KBM-7 (cell line): ENCODE measurements at places on chromosomes 2 and 18.

- DNase-seq: no peak
Observed at GRCh38 chr18:78972930-78973331, 6.7 kb upstream of the SALL3 start.

DNA sequence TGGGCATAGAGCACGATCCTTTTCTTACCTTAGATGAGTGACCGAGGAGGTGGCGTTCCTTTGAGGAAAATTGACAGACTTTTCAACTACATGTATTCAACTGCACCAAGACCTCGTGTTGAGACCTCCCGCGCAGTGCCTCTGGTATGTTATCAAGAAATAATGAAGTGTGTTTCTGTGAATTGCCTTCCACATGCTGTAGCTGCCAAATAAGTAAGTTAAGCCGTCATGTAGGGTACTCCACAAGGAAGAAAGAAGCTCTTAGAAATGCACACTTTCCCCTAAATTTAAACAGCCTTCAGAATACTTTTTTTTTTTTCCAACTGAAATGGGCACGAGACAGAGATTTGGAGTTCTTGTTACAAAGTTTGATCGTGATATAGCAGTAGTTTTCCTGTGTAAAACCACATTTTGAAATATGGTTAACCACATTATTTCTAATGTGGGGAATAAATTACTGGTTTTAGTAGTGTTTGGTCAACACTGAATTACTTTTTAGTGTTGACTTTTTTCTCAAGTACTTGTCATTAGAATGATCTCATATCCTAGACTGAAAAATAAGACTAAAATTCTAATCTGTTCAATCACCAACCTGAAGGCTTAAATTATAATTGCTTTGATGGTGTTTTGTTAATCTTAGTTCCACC is 30.5 kb downstream of the PDK1 start:
- no peak for DNase-seq

DNA sequence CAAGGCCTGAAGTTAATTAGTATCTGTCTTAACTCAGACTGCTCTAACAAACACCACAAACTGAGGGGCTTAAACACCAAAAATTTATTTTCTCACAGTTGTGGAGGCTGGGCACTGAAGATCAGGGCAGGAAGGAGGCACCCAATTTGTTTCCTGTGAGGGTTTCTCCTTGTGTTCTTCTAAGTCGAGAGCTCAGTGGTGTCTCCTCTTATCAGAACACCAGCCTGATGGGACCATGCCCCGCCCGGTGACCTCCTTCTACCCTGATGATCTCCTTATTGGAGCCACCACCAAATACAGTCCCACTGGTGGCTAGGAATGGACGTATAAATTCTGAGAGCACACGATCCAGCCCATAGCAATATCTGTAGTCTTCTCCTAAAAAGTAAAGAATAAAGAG is 20.5 kb downstream of the TMEM18 start:
- DNase-seq: no peak

DNA sequence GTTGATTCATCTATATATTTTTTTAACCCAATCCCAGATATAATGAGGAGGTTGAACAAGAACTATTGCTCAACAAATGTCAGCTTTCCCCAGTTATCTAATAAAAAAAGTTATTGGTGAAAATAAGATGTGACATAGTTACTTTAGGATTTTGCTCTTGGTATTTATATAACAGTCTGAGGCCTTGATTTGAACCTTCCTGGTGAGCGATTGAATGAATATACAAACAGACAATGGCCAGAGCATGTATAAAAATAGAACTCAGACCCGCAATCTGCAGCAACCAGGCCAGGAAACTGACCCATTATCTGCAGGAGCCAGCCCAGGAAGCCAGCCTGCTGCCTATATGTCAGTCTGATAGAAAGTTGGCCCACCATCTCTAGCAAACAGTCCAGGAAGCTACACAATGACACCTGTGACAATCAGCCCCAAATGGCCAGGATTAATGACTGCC is 81.6 kb downstream of the HS6ST1 start:
- DNase-seq: no peak

DNA sequence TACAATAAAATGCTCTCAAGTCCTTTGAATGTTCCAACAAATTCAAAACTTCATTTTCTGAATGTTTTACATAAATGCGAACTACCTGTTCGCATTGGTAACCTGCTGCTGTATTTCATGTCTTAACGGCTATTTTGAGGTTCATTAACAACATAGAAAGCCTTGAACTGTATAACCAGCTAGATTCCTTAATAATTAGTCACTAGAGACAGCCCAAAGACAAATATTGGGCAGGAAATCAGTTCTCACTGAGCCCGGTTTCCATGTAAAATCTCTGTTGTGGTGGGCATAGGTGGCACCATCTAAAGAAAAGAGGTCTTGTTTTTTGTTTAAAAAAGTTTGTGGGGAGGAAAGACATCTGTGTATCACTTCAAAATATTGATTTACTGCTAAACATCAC is 29.2 kb downstream of the PDIA6 start:
- no peak for DNase-seq

DNA sequence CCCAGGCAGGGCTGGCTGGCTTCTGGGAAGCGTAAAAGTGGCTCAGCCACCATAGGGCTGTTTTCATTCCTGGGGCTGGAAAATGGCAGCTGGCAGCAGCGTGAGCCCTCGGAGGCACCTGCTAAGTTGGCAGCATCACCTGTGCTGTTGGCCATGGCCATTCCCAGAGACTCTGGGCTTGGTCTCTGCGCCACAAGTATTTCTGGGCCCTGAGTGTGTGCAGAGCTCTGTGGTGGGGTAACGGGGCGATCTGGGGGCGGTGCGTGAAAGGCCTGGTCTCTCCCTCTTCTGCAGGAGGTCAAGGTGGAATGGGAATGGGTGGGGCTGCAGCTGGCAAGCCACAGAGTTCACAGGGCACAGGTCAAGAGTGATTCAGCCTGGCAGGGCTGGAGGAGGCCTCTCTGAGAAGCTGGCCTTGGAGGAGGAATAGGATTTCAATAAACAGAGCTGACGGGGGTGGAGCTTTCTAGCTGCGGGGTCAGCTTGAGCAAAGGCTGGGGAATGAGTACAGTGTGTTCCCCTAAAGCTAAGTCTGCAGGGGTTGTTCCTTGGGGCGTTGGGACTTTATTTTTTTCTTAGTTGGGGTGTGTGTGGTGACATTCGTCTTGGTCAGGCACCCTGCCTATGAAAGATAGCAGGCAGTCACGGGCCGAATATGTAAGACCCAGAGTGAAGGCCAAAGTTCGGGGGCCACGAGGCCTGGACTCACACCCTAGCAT is 10.3 kb upstream of the NTSR2 start:
- no peak for DNase-seq
